Stimulated activated CD8-positive, alpha-beta memory T cell treated with anti-CD3 and anti-CD28 coated beads, Interleukin-4, amount 100 ng/mL, for 4 hours (primary cell): ENCODE measurements at places on chromosomes 1 and 21.

DNA sequence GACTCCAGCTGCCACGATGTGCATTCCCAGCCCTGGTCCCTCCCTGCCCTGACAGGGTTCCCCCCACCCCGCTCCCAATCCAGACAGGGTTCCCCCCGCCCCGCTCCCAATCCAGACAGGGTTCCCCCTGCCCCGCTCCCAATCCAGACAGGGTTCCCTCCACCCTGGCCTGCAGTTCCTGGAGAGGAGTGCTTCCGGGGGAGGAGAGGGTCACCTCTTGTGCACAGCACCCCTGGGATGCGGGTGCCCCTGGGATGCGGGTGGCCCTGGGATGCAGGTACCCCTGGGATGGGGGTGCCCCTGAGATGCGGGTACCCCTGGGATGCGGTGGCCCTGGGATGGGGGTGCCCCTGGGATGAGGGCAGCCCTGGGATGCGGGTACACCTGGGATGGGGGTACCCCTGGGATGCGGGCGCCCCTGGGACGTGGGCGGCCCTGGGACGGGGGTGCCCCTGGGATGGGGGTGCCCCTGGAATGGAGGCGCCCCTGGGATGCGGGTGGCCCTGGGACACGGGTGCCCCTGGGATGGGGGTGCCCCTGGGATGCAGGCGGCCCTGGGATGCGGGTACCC, 36.7 kb upstream of the SLC19A1 start:
- DNase-seq, result no peak

GRCh38 chr1:181369416-181369815, 113.9 kb upstream of the CACNA1E start:
- DNase-seq, result no peak

- DNase-seq, result no peak
Observed at GRCh38 chr1:53121319-53122172, 20.9 kb downstream of the SLC1A7 start.

DNA sequence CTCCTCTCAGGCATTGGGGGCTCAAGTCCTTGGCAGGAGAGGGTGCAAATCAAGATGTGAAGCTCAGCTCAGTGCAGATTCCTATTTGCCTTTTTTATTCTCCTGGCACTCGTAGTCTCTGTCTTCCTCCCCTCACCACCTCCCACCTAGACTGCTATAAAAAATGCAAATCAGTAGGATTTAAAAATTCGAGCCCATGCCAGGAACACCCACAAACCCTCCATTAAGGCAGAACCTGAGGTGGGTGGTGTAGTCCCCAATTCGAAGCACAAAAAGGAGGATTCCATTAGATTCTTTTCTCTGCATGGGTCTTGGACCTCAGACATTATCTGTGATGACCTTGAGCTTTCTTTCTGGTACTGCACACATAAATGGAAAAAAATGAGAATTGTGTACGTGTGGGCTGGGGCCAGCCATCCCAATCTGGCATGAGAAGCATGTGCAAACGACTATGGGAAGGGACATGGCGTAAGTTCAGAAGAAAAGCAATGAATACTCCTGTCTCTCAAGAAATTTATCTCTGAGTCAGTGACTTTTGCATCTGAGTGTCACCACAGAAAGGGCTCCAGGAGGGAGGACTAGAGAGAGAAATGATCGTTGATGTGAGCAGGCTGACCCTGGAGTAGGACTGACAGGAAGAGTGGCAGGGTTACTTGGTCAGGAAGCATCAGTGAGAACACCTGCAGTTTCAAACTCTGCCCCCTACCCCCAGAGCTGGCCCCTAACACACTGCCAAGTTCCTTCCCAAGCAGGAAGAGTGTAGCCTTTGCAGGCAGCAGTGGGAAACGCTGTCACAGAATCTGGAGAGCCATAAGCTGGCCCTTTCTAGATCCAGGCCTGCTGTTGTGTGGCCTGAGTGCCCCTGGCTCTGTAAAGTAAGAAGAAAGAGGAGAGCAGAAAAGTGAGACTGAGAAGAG, 1.7 kb downstream of the INKA2 start:
- DNase-seq, result no peak

GRCh38 chr1:211609120-211610024, 30.4 kb upstream of the SLC30A1 start:
- DNase-seq, result no peak

DNA sequence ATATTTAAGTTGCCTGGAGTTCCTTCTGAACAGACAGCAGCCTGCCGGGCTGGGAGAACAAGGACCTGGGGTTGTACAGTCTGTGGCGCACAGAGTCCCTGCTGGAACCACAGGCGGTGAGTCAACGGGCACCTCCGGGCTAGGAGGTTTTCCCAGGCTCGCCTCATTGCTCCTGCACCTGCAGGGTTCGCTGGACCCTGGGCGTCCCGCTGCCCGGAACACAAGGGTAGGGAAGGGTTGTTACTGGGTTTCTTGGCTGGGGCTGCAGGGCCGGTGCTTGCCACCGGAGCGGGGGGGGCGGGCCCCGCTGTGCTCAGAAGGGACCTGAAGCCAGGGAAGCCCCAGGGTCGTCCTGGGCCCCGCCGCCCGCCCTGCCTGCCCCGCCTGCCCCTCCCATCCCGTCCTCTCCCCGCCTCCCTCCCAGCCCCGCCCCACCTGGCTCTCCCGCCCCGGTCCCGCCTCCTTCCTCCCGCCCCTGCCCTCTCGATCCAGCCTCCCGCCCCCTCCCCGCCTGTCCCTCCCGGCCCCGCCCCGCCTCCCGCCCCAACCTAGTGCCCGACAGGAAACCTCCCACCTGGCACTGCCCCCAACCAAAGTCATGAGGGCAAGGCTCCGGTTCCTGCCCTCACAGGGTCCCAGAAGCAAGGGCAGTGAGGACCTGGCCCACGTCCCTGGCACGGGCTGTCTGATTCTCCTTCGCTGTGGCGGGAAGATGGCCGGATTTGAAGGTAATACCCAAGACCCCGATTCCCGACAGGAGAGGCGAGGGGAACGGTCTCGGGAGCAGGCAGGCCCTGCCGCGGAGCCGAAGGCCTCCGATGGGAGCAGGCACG, 6.8 kb downstream of the JMJD4 start:
- DNase-seq, result peak; percentile 43

DNA sequence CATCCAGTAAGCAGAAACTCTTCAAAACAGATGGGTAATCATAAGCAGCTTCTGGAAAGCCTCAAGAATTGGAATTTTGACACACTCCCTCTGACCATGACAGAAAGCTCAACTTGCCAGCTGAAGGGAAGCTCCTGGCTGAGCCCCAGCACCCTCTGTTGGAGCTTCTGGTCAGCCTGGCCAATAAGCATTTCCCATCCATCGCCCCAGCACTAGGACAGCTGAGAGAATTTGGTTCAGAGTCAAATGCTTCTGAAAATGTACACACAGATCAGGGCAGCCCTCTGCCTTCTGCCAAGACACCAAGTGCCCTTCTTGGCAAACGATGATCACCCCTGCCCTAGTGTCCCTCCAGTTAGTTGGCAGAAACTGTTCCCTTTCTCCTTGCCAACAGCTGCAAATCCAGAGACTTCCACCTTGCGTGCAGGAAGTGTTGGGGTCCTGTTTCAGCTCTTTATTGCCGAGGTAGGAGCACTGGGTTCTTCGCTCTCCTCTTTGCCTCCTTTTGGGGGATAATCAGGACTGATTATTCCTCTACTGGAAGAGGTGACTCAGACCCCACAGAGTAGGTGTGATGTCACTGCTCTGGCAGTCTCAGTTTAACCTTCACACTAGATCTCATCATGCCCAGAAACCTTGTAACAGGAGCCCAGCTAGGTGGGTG, 11.9 kb downstream of the PIGV start:
- DNase-seq, result no peak

- no peak for DNase-seq
Observed at GRCh38 chr1:179447489-179447888, 81.7 kb downstream of the AXDND1 start.

DNA sequence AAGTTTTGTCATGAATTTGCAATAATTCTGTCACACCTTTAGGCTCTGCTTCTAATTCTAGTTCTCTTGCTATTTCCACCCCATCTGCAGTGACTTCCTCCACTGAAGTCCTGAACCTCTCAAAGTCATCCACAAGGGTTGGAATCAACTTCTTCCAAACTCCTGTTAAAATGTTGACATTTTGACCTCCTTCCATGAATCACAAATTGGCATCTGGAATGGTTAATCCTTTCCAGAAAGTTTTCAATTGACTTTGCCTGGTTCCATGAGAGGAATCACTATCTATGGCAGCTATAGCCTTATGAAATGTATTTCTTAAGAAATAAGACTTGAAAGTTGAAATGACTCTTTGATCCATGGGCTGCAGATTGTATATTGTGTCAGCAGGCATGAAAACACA, 19.7 kb upstream of the SFT2D2 start:
- no peak for DNase-seq

DNA sequence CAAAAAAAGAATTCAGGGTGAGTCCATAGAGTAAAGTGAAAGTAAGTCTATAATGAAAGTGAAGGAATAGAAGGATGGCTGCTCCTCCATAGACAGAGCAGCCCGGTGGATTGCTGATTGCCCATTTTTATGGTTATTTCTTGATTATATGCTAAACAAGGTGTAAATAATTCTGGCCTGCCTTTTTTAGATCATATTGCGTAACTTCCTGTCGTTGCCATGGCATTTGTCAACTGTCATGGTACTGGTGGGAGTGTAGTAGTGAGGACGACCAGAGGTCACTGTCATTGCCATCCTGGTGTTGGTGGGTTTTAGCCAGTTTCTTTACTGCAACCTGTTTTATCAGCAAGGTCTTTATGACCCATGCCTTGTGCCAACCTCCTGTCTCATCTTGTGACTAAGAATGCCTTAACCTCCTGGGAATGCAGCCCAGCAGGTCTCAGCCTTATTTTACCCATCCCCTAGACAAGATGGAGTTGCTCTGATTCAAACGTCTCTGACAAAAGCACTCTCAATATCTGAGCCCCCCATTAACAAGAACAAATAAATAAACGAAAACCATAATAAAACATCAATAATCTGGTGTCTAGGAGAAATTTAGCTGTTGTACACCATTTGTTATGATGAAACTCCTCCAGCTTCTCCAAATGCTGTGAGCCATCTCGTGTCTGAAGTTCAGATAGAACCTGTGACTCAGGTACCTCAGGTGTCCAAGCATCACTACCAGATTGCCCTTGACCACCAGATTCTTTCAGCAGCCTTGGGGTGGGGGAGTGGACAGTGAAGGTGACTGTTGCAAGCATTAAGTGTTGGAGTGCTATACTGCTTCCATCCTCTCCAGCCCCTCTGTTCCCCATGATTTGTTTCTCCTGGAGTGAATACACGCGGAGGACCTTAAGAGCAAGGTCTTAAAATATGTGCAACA, 36.0 kb downstream of the EBNA1BP2 start:
- DNase-seq, result no peak

DNA sequence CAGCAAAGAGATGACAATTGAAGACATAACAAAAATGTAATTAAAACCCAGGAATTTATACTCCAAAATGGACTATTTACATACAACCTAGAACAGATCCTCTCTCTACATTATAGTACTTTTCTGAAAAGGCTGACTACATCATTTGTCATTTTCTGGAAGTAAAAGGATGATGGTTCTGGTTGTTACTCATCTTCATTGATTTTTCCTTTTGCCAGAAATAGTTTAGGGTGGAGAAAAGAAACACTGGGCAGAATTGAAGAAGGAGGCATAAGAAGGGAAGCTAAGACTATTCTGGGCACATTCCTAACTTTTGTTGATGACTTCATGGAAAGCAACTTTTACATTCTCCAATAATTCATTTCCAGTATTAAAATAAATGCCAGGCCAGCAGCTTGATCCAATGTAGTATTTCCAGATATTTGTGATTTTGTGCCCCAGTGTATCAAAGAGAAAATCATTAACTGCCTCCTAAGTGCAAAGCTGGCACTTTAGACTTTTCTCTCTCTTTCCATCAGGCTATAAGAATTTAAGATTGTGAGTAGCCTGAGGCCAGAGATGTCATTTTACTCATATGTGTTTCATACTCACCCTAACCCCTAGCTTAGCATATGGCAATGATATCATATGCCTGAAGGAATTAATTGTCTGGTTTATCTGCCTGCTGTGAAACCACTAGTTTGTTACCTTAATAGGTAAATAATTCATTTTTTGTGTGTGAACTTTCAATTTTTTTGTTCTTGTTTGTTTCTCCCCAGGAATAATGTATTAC, 369.5 kb upstream of the LYPLAL1 start:
- no peak for DNase-seq

DNA sequence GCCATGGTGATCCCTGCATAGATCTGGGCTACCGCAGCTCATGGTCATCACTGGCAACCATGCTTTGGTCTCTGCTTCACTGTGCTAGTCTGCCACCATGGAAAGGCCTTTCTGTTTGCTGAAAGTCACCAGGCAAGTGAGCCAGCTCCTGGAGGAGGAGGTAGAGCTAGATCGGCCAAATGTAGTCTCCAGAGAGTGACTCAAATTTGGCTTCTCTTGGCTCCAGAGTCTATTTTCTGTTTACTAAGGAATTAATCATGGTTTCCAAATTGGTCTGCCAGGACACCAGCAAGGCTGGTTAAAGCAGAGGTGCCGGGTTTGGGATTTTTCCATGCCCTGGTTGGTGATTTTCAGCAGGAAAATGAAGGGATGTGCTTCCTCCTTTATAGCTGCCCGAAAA, 52.7 kb upstream of the IVNS1ABP start:
- no peak for DNase-seq

DNA sequence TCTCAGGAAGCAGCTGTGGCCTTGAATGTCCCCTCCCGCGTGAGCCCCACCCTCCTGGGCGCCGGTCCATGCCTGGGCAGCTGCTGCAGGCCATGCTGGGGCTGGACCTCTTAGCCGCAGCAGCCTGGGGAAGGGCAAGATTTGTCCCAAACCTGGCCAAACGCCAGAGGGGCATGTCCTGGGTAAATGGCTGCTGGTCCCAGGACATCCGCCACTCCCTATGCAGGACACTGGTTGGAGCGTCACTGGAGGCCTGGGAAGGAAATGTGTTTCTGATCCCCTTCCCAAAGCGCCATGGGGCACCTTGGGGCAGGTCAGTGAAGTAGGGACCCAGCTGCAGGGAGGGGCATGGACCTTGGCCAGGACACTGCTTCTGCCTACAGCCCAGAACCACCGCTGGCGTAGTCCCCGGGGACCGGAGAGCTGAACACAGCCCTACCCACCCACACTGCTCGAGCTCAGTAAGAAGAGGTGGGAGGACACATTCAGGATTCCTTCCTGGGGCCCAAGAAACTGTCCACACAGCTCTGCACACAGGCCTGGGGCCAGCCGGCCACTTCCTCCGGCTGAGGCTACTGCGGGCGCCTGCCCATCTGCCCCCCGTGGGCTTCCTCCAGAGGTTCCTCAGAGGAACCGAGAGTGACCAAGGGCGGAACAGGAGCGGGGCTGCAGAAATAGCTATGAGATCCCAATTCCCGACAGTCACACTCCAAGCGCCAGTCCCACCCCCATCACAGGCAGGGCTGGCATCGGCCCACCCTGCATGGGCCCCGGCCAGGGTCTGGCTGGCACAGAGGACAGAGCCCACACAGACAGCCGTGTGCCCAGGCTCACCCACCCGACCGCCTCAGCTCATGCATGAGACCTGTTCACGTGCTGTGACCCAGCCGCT, 10.8 kb upstream of the PLEKHG5 start:
- DNase-seq, result no peak
